Calu3 (cell line): ENCODE measurements at places on chromosomes 11 and 22. TPM values are rescaled to one million over a fixed set of nuclear protein-coding genes. Genes with fewer than 3 reads are reported as not detected.

DNA sequence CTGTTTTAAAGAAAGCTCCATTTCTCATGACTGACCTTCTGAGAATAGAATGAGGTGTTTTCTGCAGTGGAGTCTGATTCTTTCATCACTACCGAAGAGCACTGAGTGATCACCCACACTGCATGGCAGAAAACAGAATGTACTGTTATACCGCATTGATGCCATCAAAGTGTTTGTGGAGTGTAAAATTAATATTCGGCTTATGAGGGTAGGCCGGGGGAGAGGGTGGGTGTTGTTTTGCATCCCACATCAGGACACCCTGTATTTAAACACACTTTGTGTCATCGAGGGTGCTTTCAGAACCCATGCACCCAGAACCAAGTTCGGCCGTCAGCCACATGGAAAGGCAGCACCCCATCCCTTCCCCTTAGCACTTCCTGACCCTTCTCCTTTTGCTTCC is 41.3 kb upstream of the ETS1 start:
- no peaks in the 10 kb centered on the region for H3K4me1 ChIP-seq
- no peaks in the 10 kb centered on the region for H3K27me3 ChIP-seq
- H3K4me3 ChIP-seq, result no peak overlapping the region
- no peak overlapping the region for H3K27ac ChIP-seq
- H3K36me3 ChIP-seq, result no peaks in the 10 kb centered on the region

DNA sequence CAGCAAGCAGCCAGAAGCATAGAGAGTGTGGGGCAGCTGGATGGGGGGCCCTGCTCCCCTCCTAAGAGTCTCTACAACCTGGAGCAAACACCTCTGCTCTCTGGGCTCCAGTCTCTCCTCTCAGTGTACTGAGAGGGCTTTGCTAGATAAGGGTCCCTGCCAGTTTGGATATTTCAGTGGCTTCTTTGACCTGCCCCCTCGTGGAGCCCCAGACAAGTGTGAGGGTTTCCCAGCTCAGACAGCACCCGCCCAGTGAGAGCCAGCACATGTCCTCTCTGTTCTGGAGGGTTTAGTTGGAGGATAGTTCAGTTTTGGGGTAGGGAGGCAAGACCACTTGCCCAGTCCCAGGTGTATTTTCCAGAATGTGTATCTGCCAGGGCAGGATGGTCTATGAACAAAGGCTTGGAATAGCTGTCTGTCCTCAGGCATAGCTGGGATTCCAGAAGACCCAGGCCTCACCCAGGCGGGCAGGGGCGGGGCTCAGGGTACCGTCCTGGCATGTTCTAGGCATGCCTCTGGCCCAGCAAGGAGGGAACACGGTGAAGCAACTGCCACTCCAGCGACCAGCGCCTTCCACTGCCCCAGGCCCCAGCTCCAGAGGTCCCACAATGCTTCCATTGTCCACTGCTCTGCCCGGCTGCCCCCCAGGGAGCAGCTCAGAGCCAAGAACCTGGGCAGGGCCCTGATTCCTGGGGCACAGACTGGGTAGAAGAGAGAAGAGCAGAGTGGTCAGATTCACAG is 7.5 kb upstream of the MICALL1 start:
- DNase-seq, result peak; percentile 94
- peaks cover 65% of the 10 kb centered on the region for H3K4me1 ChIP-seq
- no peak overlapping the region for H3K4me3 ChIP-seq
- peak overlapping the region; percentile 83 for H3K27ac ChIP-seq

GRCh38 chr11:105032495-105032894 is 2.4 kb downstream of the CASP1 start:
- no peaks in the 10 kb centered on the region for H3K4me1 ChIP-seq
- no peaks in the 10 kb centered on the region for H3K27me3 ChIP-seq
- H3K4me3 ChIP-seq, result no peak overlapping the region
- no peaks in the 10 kb centered on the region for H3K36me3 ChIP-seq

- H3K36me3 ChIP-seq, result no peaks in the 10 kb centered on the region
- no peak for DNase-seq
- H3K27me3 ChIP-seq, result no peaks in the 10 kb centered on the region
- H3K27ac ChIP-seq, result no peak overlapping the region
- H3K4me1 ChIP-seq, result no peaks in the 10 kb centered on the region
- H3K4me3 ChIP-seq, result no peak overlapping the region
Measured at GRCh38 chr22:48757581-48757980, 1070.1 kb downstream of the BRD1 start.

The CHST1 gene
- total RNA-seq, result not detected in 2 replicates

DNA sequence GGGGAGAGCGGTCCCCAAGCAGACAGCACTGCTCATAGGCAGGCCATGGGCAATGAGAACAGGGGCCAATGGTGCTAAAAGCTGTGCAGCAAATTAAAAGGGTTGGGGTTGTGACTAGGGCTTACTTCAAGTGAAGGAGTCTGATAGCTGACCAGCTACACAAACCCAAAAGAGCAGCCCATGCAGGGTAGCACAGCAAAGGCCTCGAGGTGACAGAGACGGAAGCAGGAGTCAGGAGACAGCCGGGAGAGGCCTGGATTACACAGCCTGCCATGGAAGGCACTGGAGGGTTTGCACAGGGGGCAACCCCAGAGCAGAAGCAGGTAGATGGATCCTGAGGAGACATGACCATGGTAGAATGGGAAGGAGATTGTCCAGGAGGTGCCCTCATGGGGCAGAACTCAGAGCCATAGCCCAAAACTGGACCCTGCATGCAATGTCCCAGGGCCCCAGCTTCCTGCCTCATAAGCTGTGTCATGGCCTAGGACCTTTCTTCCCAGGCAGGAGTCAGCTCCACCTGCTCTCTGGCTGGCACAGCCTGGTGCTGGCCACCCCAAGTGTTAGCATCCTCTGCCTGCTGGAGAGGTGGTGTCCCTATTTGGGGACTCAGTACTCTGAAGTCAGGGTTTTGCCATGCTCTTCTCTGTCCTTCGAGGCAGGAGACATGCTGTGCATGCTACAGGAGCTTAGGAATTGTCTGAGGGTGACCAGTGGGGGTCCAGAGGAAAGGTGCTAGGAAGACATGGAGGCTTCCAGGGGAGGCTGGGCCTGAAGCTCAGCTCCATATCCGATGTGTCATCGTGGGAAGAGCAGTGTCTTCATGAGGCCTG is 33.3 kb downstream of the RSPH14 start:
- H3K27ac ChIP-seq, result no peak overlapping the region
- H3K4me3 ChIP-seq, result no peak overlapping the region
- no peaks in the 10 kb centered on the region for H3K4me1 ChIP-seq
- no peak for DNase-seq
- H3K27me3 ChIP-seq, result no peaks in the 10 kb centered on the region
- no peaks in the 10 kb centered on the region for H3K36me3 ChIP-seq

DNA sequence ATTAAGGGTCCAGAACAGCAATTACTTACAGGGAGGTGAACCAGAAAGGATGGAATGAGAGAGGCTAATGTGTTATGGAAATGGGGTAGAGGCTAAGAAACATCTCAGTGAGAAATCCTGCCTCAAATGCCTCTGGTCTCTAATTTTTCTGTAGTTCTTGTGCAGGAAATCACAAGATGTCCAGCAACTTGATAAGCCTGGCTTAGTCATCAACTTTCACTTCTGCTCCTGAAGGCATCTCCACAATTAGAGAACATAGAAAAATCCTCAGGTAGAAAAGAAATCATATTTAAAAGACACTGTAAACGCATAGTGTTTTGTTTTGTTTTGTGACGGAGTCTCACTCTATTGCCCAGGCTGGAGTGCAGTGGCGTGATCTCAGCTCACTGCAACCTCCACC is 18.7 kb downstream of the MRGPRX4 start:
- no peak for DNase-seq
- H3K4me1 ChIP-seq, result no peaks in the 10 kb centered on the region
- H3K36me3 ChIP-seq, result no peaks in the 10 kb centered on the region
- H3K4me3 ChIP-seq, result no peak overlapping the region
